ENCODE measurements at places on chromosomes 7 and 10.
A peak's percentile ranks its signal among the peaks of the same experiment; 100 is the strongest.

GRCh38 chr10:13892001-13892491 is 305.3 kb downstream of the PRPF18 start:
- DNase-seq = no peak

DNA sequence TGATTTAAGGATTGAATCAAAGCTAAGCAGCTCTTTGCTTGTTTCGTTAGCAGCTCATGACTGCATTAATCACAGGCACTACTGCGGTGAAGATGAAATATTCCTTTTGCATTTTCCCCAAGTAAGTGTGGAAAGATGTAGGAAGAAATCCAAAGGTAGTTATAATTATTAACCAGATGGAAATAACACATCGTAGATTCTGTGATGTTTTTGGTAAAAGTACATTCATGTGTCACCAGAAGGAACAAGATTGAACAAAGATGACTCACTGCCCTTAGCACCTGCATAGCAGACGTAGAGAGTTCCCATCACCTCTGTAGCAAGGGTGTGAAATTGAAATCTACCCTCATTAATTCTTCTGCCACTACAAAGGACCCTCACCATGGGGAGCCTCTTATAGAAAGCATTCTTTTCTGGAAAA is 37.1 kb downstream of the SMURF1 start:
- no peak for DNase-seq

DNA sequence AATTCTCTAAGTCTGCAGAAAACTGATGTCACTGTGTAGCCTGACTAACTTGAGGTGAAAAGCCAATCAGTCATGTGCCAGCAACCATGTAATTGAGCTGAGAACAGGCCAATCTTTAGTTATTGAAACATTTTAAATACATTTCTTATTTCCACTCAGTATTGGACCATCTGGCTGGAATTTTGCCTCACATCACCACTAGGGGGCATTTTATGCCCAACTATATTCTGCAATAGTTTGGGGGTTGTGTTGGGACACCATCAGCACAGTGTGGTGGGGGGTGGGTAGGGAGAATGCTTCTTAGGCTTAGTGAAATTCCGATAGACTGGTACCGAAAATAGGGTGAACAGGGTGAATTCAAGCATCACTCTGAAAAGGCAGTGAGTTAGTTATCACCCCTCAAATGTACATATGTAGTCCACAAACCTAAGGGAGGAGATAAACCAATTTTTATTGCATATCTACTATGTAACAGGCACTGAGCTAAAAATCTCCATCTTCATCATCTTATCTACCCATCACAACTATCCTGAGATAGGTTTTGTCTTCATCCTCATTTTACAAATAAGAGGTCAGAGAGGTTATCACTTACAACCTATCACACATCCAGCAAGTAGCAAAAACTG is 17.8 kb downstream of the NPSR1 start:
- DNase-seq = peak; percentile 10

- DNase-seq = no peak
Observed at GRCh38 chr10:82796510-82796909, 921.5 kb downstream of the NRG3 start.

- DNase-seq = no peak
Observed at GRCh38 chr10:13684806-13685482, 98.2 kb downstream of the PRPF18 start.

- DNase-seq = no peak
Observed at GRCh38 chr10:60944058-60944909, at the start of gene RHOBTB1. Gene RHOBTB1 (minus strand): TSS chr10:60944185. CDS start chr10:60911542, 32,643 bp downstream.

DNA sequence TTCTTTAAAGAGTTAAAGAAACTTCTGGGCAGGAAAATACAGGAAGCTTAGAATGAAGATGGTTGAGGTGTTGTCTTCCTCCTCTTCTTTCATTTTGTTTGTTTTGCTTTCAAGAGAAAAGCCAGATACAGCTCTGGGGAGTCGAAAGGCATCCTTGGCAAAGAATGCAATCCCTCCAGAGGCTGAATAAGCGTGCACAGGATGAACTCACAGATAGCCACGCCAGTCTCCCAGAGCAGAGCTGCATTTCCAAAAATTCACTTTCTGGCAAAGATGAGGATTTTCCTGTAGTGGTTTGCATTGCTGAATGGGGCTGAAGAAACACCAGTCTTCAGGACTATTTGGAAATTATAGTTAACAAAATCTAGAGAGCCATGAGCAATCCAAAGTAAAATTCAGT is 336.4 kb downstream of the NRG3 start:
- DNase-seq = no peak

DNA sequence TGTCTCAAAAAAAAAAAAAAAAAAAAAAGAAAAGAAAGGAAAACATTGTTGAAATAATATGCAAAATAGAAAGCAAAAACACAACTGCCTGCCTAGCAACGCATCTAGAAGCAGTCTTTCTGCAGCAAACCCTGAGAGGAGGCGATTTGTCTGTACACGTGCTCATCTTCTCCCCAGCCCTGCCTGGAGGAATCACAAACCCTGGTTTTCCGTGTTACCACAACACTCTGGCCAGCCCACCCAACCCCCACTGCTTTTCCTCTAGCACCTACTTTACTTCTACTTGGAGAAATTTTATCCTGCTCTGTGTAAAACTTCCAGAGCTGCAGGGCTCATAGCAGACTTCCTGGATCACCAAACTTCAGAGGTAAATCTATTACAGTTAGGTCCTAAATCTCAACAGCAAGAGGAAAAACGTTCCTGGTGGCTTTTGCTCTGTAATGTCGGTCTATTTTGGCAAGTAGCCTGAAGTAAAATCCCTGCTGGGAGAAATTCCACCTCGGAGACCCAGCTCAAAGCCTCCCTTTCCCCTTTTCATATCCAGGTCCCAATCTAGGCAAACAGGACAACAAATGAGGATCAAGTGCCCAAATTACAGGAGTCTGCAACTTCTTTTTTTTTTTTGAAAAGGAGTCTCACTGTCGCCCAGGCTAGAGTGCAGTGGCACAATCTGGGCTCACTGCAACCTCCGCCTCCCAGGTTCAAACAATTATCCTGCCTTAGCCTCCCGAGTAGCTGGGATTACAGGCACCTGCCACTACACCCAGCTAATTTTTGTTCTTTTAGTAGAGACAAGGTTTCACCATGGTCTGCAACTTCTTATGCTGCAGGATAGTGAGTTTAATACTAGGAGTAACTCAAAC is 91.6 kb downstream of the DNMBP start:
- no peak for DNase-seq

DNA sequence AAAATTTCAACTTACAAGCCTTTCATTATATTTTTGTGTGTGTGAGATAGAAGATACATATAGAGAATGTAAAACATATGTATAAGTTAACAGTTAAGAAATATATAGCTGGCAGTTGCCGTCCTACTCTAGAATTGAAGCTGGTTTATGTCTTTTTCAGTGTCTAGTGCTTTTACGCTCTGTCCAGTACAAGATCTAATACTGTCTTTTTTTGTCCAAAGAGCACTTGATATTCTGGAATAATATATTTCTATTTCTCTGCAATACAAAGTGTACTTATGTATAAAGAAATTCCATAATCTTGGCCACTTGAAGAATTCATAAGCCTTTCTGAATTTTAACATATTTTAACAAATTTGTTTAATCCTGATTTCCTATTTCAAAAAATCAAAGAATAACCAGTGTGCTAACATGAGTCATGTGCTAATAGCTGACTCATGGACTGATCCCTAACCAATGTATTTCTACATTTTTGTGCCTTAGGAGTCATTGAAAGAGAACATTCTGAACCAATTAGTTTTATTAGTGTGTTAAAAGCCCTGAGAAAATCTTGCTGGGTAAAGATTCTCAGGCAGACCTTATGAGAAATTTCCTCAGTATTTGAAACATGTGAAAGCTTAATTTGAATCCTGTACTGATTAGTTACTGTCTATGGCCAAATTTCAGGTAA is 73.2 kb upstream of the CCAR1 start:
- no peak for DNase-seq
